ENCODE measurements at places on chromosomes 12 and 14.
A peak's percentile ranks its signal among the peaks of the same experiment; 100 is the strongest.

DNA sequence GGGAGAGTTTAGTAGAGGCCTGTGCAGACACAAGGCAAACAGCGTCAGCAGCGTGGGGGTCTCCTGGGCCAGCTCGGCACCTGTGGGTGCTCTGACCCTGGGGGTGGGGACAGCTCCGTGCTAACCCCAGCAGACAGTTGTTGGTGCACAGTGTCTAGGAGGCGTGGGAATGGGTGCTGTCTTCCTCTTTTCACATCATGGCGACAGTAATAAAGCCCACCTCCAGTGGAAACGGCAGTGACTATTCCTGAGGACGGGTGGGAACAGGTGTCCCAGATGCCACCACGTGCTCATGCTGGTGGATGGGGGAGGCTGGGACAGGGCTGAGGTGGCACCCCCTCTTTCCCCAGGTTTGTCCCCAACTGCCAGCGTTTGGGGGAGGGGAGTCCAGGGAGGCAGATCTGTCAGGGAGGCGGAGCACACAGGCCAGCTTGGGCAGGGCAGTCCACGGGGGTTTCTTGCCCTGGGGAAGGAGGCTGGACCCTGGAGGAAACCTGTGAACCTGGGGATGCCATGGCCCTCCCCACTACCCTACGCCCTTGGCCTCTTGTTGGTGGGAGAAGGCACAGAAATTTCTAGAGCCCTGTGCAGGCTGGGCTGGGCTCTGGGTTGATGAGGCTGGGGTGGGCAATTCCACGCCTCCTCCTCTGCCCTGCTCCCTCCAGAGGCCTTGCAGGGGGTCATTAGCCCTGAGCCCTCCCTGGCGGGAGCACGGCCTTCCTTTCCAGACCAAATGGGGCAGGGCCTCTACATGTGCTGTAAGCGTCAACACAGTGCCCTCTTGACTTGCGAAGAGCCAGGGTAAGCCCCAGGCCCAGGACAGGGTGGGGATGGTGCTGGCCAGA is 3.8 kb downstream of the ZBTB42 start:
- DNase-seq: no peak

DNA sequence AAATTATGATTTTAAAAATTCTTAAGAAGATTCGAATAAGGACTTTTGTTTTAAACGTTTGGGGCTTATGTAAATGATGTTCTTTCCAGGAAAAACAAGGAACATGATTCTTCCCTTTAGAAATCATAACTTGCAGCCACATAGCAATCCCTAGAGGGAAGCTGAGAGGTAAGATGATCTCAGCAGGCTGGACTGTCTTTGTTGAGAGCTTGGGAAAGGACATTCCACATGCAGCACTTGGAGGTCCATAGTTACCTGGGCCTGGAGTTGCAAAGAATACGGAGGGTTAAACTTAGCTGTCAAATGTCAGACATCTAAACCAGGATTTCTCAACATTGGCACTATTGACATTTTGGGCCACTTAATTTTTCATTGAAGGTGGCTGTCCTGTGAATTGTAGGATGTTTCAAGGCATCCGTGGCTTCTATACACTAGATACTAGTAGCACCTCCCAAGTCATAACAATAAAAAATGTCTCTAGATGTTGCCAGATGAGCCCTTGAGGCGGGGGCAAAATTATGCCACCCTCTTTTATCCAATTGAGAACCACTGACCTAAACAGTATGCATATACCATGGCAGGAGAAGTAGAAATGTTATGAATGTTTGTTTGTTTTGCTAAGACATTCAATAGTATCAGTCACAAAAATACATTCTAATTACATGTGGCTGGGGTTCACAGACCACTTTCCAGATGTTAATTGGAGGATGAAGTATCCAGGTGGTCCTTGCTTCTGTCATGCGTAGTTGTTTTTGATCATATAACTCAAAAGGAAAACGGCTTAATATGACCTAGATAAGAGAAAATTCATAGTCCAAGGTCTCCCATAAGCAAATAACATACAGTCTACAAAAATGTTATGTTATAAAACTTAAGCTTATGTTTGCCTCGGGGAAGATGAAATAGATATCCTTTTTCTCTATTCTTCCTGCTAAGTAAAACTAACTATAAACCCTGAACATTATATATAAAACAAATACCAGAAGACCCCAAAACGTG is 30.5 kb downstream of the TTC6 start:
- DNase-seq: no peak

DNA sequence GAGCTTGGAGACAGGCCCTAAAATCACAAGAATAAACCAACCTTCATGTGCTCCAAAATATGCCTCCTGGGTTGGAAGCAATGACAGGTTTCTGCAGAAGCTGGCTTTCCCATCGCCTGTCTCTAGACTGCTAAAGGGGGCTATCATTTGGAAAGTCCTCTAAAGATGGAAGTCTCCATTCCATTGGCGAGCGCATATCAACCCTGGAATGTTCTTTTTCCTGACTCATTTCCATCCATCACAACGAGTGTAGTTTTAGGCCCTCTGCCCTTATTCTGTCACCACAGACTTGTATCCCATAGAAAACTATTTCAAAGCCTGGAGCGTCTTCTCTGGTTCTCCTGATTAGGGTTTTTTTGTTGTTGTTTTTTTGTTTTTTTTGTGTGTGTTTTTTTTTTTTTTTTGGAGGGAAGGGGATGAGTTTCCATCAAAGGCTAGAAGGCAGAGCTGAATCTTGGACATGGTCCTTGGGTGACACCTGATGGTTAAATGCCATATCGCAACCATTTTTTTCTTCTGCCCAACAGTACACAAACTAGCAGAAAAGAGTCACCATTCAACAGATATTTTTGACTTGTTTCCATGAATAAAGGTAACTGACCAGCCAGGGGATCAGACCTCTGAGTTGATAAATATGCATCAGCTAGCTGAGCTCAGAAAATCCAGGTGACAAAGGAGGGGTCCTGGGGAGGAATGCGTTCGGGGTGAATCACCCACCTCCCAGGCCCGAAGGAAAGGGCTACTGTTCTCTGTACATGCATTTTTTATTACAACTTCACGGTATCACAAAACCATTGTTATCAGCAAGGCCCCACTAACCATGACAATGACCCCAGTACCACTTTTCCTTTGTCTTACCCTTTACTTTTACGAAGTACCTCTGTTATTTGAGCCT is 40.5 kb downstream of the KCNA5 start:
- peak; percentile 84 for DNase-seq

- DNase-seq: no peak
These were observed 188.3 kb upstream of the C14orf180 start for GRCh38 chr14:104390941-104391901.

DNA sequence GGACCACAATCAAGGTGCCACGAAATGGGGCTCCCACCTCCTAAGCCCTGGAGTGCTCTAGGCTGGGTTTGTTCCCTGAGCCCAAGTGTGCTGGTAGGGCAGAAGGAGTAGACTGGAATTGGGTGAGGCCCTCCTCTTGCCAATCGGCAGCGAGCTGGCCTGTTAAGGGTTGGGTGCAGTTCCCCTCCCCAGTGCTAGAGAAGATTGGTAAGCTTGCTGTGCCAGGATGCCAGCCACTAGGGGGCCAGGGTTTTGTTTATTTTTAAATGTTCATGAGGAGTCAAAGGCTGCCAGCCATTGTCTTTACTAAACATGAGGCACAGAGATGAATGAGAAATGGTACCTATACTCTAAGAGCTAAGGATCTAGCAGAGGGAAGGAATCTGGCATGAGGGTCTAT is 79.7 kb downstream of the SPTB start:
- no peak for DNase-seq

- no peak for DNase-seq
These were observed 21.3 kb upstream of the TUBA1C start for GRCh38 chr12:49243631-49244030.

DNA sequence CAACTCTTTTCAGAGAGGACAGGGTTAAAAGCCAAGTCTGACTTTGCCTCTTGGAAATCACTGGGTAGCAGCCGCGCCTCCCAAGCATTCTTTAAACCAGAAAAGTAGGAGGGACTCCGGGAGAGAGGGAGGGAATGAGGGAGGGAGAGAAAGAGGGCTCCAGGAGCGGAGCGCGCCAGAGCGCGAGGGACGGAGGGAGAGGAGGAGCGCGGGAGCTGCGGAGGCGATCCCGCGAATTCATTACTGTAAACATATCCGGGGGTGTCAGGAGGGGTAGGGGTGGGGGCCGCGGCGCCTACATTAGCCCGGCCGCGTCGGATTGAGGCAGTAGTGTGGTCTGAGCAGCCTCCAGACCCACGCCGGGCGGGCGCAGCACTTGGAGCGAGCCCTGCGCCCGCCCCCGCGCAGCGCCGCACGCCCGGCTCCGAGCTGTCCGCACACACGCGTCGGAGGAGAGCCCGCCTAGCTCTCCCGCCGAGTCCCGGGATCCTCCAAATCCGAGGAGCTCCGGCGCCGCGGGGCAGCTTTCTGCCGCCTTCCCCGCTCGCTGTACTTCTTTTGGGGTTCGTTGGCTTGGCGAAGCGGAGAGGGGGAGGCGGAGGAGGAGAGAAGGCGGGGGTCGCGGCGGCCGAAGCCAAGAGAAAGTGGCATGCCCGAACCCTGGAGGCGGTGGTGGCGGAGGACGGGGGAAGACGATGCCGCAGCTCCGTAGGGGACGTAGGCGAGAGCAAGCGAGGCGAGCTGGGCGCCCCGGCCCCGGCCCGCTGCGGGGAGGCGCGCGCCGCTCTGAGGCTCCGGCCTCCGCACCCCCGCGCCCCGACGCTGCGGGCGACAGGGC is 3.3 kb downstream of the FLRT2 start:
- DNase-seq: peak; percentile 76

DNA sequence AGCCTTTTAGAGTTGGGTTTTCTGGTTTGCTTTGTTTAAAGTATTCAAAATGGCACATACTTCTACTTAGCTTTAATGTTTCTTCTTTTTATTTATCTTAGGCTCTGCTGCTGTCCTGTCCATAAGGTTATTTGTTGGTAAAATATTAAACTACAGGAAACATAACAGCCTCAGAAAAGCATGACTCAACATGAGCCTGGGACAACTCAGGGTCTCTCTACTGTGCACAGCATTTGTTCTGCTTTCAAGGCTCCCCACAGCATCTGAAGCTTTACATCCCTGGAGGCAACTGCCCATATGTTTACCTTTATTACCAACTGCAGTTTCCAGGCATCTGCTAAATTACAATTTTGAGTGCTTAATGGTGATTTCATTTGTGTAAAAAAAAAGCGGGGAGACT is 954.2 kb upstream of the FBXO33 start:
- no peak for DNase-seq

DNA sequence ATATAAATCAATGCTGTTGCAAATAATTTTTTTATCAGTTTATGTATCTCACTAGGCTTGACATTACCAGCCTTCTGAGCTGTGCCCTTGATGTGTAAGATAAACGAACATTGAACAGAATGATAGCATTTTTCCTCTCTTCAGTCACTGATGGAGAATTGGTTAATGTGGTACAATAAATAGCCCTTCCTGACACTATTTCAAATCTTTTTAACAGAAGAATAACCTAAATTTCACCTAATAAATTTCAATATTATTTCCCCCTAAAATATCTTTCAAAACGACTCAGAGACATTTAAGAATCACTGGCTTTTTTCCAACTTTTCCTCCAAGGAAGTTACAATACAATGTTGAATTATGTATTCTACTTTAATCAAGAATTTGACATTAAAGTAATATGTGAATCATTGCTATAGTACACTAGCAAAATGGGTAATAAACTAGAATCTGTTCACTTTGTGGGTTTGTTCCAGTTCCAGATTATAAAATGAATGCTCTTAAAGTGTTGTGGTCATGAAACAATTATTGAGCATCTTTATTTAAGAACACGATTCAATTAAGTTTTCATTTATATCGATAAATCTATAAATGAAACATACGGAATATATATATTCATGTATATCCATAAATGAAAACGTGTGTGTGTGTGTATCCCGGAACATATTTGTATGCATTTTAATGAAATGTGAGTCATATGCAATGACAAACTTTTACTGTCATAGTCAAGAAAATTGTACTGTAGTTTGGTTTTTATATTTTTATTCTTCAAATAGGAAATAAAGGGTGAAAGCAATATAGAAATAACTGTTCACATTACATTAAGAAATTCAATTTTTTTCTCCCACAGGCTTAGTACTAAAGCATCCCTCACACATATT is 2.5 kb upstream of the ATP2B1 start:
- DNase-seq: no peak

- peak; percentile 56 for DNase-seq
These were observed 644 bp downstream of the NAB2 start for GRCh38 chr12:57089271-57090245.

- DNase-seq: no peak
These were observed 974 bp downstream of the BTBD7 start for GRCh38 chr14:93331728-93332396.

DNA sequence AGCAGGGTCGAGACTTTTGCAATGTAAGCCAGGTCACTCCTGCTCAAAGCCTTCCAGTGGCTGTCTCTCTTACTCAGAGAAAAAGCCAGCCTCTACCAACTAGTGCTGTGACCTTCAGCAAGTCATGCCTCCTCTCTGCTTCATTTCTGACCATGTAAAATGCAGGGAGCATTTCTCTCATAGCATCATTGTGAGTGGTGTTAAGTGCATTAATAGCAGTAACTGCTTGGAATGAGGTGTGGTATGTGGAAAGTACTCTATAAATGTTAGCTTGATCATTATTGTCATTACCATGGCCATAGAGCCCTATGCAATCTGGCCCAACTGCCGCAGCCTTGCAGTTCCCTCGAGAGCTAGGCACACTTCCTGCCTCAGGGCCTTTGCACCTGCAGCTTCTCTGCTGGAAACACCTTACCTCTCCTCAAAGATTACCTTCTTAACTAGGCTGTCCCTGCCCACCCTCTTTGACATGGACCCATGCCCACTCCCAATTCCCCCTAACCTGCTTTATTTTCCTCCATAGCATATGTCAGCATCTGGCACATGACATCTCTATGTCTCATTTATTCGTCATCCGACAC is 10.9 kb downstream of the PLEKHD1 start:
- no peak for DNase-seq

All from urothelium cell line (cell line).